Renal cortical epithelial cell (primary cell): ENCODE measurements at places on chromosomes 7 and 10.

- DNase-seq: no peak
Measured at GRCh38 chr10:13054844-13055243, 45.1 kb upstream of the OPTN start.

DNA sequence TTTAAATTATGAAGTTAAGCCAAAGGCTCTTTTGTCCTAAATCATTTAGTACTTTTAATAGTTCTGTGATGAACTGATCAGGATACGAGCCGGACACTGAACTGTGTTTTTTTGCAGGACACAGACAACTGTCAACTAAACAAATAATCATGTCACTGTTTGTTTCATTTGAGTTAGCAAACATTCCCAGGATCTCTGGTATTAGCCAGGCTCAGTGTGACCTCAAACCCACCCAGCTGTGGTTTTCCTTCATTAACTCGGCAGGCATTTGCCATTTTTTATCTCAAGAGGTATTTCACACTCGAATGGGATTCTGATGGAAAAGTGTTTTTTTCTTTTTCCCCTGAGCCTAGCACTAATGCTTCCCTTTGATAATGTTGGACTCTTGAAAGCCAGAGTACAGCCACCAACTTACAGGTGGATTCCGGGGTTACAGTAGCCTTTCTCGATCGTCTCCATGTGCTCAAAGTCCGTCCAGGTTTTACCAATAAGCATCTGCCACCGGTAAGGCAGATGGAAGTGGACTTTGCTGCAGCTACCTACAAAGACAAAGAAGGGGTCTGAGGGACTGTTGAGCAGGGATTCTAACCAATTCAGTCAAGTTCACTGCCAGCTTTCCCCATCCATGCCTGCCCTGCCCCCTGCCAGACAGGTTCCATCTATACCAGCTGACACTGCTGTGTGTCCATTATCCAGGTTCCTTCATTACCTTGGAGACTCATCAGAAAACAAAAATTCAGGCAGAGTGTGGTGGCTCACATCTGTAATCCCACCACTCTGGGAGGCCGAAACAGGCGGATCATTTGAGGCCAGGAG is 33.4 kb downstream of the ZC3HAV1 start:
- DNase-seq: peak; percentile 73

GRCh38 chr10:27258838-27259812 is 18.5 kb upstream of the ACBD5 start:
- DNase-seq: no peak

- DNase-seq: peak; percentile 46
Measured at GRCh38 chr7:80659120-80660055, 20.9 kb downstream of the CD36 start.

DNA sequence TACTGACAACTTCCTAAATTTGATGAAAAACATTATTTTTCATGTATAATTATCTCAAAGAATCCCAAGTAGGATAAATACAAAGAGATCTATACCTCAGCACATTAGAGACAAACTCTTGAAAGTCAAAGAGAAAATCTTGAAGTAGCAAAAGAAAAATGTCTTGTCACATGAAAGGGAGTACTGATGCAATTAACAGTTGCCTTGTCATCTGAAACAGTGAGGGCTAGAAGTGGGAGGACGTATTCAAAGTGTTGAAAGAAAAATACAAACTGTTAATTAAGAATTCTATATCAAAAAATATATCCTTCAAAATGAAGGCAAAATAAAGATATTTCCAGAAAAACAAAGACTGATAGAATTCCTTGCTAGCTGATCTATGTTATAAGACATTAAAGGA is 35.5 kb upstream of the ARHGAP22 start:
- DNase-seq: no peak

- no peak for DNase-seq
Measured at GRCh38 chr10:57654856-57655255, 612.8 kb downstream of the IPMK start.

- DNase-seq: no peak
Measured at GRCh38 chr10:104340111-104340526, 1.9 kb upstream of the ITPRIP start.
